ENCODE measurements at places on chromosomes 12 and 14. TPM values are rescaled to one million over a fixed set of nuclear protein-coding genes. Genes with fewer than 3 reads are reported as not detected.

HSPB8 gene
- total RNA-seq: 1.4 TPM

ALDH6A1 gene
- total RNA-seq: 9.8 TPM

TPH2 gene
- not detected for total RNA-seq

NTS gene
- under 0.01 TPM for total RNA-seq

SAMD15 gene
- total RNA-seq: 0.40 TPM

KLRF1 gene
- total RNA-seq: not detected

PTPRR gene
- not detected for total RNA-seq

PIK3C2G gene
- 2.0 TPM for total RNA-seq

EIF2S3B gene
- 7.8 TPM for total RNA-seq

CLEC4A gene
- total RNA-seq: not detected

FGD4 gene
- 9.2 TPM for total RNA-seq

PLEKHG7 gene
- not detected for total RNA-seq

SLC5A8 gene
- total RNA-seq: under 0.01 TPM

B4GALNT1 gene
- total RNA-seq: not detected

KRT7 gene
- 121 TPM for total RNA-seq

PKP2 gene
- total RNA-seq: 3.1 TPM

OR4K5 gene
- not detected for total RNA-seq

SPIC gene
- not detected for total RNA-seq

GLIPR1L1 gene
- total RNA-seq: not detected

AGAP2 gene
- 0.20 TPM for total RNA-seq

BICDL1 gene
- under 0.01 TPM for total RNA-seq

CISTR gene
- total RNA-seq: not detected

CLECL1 gene
- total RNA-seq: not detected

KLRC2 gene
- not detected for total RNA-seq

BMP4 gene
- total RNA-seq: 48.2 TPM

KRT75 gene
- not detected for total RNA-seq

PPP4R3A gene
- total RNA-seq: 65.7 TPM

TMEM119 gene
- total RNA-seq: not detected

WSB2 gene
- total RNA-seq: 174 TPM

INHBC gene
- total RNA-seq: not detected

KRT81 gene
- total RNA-seq: not detected

STAC3 gene
- 0.40 TPM for total RNA-seq

OVCH1 gene
- total RNA-seq: under 0.01 TPM

DPPA3 gene
- total RNA-seq: not detected

ZDHHC22 gene
- total RNA-seq: under 0.01 TPM

BMAL2 gene
- 22.8 TPM for total RNA-seq

SLC24A4 gene
- total RNA-seq: under 0.01 TPM

ALX1 gene
- under 0.01 TPM for total RNA-seq

SLC6A13 gene
- total RNA-seq: not detected

LRCOL1 gene
- 2.2 TPM for total RNA-seq

ASCL1 gene
- not detected for total RNA-seq

HSP90AA1 gene
- 229 TPM for total RNA-seq

GPRC5D gene
- not detected for total RNA-seq

CHURC1 gene
- total RNA-seq: 37.1 TPM

TAS2R14 gene
- 0.87 TPM for total RNA-seq

PTGER2 gene
- under 0.01 TPM for total RNA-seq

HELB gene
- 1.2 TPM for total RNA-seq

SIX4 gene
- total RNA-seq: 0.20 TPM

MGAT2 gene
- total RNA-seq: 69.0 TPM

LIMA1 gene
- 20.2 TPM for total RNA-seq

PAH gene
- total RNA-seq: not detected

FAR2 gene
- 45.5 TPM for total RNA-seq

All from lung microvascular endothelial cell (primary cell).